SJSA1 (cell line): ENCODE measurements at places on chromosomes 1 and 21.

DNA sequence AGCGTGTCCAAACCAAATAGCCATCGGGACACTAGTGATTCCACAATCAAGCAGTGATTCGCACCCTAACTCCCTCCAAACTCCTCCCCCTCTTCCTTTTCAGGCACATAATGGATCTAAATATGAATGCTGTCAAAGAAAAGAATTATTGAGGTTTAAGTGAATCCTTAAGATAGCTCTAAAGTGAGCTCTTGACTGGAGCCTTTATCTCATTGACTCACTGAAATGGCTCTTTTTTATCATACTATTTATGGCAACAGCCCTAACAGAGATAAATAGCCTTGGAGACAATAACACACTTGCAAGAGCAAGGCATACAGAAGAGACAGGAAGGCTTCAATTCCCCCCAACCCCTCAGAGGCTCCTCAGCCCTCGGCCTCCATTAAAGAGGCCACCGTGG, 143.3 kb downstream of the PLXNA2 start:
- no peak for DNase-seq

GRCh38 chr1:53069663-53070327, 7.8 kb downstream of the PODN start:
- DNase-seq: no peak

- DNase-seq: no peak
Measured at GRCh38 chr1:143665606-143666005, 306.2 kb downstream of the FAM72C start.

DNA sequence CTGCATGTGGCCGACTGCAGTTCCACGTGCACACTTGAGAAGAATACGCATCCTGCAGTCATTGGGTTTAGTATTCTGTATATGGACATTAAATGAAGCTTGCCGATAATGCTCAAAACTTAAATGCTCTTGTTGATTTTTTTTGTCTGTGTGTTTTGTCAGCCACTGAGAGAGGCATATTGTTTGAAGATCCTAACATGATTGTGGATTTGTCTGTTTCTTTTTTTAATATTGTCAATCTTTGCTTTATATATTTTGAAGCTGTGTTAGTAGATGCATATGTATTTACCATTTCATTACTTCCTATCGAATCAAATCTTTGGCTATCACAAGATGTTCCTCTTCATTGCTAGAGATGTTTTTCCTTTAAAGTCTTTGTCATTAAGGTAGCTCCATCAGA, 73.2 kb downstream of the FHAD1 start:
- DNase-seq: no peak

GRCh38 chr1:222529181-222529580, 18.7 kb downstream of the HHIPL2 start:
- DNase-seq: no peak

DNA sequence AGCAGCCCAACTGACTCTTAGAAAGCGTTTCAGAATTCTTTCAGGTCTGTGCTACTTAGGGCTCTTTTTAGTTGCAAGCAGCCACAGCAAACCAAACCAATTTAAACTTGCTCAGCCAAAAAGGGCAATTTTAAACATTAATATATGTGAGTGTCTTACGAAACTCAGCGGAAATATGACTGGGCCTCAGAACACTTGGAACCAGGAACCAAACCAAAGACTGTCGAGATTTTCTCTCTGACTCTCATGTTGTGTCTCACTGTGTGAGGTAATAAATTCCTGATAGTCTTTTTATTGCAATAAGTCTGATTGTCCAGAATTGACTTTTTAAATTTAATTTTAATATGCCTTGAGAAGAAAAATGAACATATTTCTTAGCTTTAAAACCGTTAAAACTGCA, 122.3 kb downstream of the SYF2 start:
- no peak for DNase-seq

DNA sequence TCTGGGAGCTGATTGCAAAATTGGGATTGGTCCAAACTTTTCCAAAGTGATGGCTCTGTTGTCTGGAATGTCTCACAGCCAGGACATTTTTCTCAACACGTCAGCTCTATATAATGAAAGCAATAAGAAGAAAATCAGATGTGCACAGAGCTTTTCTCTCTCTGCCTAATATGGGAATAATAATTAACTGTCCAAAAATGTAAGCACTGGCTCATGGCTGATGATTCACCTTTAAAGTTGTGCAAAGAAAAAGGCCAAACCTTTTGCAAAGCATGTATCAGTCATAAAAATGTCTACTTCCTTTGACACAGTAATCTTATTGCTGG, 30.4 kb downstream of the ZNF281 start:
- peak; percentile 64 for DNase-seq

- no peak for DNase-seq
Measured at GRCh38 chr1:121587777-121588176, 403.0 kb downstream of the SRGAP2C start.

GRCh38 chr1:219741011-219741970, 128.4 kb upstream of the ZC3H11B start:
- no peak for DNase-seq

- DNase-seq: no peak
Measured at GRCh38 chr1:36532810-36533401, 50.2 kb upstream of the CSF3R start.

DNA sequence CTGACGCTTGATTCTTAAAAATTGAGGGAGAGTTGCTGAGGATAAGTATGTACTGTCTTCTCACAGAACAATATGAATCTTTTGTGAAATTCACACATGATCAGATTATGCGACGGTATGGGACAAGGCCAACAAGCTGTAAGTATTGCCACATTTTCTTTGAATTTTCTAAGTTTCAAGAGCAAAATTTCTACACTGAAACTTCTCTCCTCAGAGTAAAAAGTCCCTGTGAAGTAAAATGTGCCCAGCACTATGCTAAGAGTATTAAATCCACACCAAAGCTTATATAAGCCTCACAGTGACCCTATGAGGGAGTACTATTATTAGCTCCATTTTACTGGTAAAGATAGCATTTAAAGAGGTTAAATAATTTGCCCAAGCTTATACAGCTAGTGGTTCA, 12.2 kb downstream of the AKIRIN1 start:
- no peak for DNase-seq

- DNase-seq: peak; percentile 60
Measured at GRCh38 chr1:85463731-85464496, 1.0 kb downstream of the DDAH1 start.

DNA sequence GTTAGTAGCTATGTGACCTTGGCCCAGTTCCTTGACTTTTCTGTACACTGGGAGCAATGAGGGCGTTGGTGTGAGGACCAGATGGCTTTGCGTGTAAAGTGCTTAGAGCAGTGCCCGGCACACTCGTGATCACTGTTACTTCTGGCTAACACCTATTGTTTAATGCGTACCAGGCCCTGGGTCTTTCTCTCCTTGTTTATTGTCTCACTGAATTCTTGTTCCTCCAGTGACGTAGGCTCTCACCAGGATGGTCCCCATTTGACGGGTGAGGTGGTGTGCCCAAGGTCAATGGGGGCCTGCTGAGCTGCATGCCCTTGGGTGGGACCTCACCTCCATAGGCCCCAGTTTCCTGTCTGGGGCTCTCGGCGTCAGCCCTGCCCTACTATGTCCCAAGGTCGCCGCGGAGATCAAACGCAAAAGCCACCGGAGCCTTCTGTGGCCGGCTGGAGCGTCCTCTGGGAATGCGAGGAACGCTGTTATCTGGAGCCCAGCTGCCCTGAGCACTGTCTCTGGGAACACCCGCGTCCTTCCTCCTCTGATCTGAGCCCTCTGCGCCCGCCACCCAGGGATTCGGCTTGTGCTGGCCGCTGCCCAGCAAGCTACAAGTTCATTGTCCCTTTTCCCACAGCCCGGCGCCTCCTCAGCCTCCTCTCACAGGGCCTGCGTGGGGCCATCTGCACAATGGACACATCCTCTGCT, 28.9 kb downstream of the ALPL start:
- peak; percentile 99 for DNase-seq

- no peak for DNase-seq
Measured at GRCh38 chr1:200530623-200531261, 89.8 kb downstream of the KIF14 start.

DNA sequence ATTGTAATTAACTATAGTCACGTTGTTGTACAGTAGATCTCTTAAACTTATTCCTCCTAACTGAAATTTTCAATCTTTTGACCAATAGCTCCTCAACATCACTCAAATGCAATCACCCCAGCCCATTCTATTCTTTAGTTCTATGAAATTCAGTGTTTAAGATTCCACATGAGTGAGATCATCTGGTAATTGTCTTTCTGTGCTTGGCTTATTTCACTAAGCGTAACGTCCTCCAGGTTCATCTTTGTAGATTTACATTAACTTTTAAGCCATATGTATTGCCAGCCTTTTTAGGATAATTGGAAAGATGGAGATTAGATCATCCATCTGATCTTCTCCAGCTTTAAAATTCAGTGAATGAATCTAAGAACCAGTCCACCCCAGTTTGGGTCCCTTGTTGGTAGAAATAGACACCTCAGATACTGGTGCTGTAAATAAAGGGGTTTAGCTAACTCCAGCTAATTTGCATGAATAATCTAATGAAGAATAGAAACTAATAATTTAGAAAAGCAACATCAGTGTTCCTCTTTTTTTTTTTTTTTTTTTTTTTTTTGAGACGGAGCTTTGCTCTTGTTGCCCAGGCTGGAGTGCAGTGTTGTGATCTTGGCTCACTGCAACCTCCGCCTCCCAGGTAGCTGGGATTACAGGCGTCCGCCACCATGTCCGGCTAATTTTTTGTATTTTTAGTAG, 7.0 kb downstream of the S100A10 start:
- peak; percentile 77 for DNase-seq

DNA sequence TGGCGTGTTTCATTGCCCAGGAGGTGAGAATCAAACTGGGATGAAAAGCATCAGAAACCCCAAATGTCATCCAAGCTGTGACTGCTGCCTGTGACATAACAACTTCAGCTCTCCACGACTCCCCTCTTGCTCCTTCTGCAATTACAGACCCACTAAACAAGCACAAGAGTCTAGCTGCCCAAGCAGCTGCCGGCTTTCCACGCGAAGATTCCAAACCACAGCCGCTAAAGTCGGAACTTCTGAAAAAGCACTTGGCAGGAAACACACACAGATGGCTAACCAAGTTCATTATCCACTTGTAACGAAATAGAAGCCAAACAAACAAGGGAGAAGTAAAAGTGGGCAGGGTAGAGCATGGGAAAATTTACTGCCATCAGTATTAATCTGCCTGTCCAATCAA, 198.1 kb downstream of the SLC35F3 start:
- DNase-seq: no peak

- no peak for DNase-seq
Measured at GRCh38 chr1:183914276-183914675, 109.4 kb downstream of the RGL1 start.

GRCh38 chr1:20207546-20207945, 21.2 kb upstream of the PLA2G2C start:
- DNase-seq: no peak

- no peak for DNase-seq
Measured at GRCh38 chr1:57678138-57678537, 254.3 kb upstream of the DAB1 start.

- no peak for DNase-seq
Measured at GRCh38 chr1:151406176-151406575, 6.8 kb downstream of the PSMB4 start.

DNA sequence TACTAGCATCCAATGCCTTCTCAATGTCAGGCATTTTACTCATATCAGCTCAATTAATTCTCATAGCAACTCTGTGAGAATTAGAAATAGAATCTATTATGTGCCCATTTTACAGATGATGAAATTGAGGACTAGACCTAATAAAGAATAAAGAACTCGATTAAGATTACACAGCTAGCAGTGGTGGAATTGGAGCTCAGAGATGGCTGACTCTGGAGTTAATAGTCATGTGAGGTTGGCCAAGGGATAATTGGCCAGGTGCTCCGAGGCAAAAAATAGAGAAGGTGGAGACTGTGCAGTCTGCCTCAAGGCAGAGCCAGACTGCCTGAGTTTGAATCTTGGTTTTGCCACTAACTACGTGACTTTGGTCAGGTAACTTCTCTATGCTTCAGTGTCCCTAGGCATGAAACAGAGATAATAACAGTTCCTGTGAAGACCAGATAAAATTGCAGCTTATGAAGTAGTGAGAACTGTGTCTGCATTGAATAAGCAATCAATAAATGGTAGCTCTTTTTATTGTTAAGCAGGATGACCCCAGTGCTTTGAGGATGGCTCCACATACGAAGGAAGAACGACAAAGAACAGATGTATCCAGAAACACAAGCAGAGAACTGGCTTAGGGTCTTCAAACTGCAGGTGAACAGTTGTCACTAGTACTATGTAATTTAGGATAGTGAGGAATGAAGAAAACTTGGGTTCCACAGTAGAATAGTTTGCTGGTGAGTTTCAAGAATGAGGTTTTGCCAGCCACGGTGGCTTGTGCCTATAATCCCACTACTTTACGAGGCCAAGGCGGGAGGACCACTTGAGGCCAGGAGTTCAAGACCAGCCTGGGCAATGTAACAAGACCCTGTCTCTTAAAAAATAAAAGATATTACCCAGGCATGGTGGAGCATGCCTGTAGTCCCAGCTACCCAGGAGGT, 6.9 kb upstream of the CCSAP start:
- DNase-seq: no peak

DNA sequence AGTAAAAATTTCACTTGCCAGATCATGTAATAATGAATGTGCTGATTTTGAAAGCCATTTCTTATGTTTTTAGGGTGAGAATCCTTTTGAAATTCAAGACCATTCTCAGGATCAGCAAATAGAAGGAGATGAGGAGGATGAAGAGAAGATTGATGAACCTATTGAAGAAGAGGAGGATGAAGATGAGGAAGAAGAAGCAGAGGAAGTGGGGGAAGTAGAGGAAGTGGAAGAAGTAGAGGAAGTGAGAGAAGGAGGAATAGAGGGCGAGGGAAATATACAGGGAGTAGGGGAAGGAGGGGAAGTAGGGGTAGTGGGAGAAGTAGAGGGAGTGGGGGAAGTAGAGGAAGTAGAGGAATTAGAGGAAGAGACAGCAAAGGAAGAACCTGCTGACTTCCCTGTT, 32.4 kb downstream of the ZNF326 start:
- DNase-seq: no peak

GRCh38 chr1:61711969-61712368, 13.0 kb downstream of the TM2D1 start:
- no peak for DNase-seq

- DNase-seq: no peak
Measured at GRCh38 chr1:203238535-203238934, 9.1 kb upstream of the CHIT1 start.

GRCh38 chr1:196308176-196308575, 300.1 kb downstream of the KCNT2 start:
- no peak for DNase-seq

GRCh38 chr1:107342768-107343167, 201.9 kb downstream of the NTNG1 start:
- no peak for DNase-seq

- no peak for DNase-seq
Measured at GRCh38 chr1:231686384-231686783, 59.8 kb downstream of the DISC1 start.

- peak; percentile 44 for DNase-seq
Measured at GRCh38 chr1:67052741-67053534, 1.0 kb downstream of the SLC35D1 start.

GRCh38 chr1:183089025-183089639, 65.9 kb downstream of the LAMC1 start:
- no peak for DNase-seq

GRCh38 chr1:9211291-9211811, 23.2 kb upstream of the H6PD start:
- DNase-seq: no peak

- no peak for DNase-seq
Measured at GRCh38 chr1:67809887-67810286, 23.4 kb downstream of the GNG12 start.
